ENCODE measurements at places on chromosomes 2 and 18.

DNA sequence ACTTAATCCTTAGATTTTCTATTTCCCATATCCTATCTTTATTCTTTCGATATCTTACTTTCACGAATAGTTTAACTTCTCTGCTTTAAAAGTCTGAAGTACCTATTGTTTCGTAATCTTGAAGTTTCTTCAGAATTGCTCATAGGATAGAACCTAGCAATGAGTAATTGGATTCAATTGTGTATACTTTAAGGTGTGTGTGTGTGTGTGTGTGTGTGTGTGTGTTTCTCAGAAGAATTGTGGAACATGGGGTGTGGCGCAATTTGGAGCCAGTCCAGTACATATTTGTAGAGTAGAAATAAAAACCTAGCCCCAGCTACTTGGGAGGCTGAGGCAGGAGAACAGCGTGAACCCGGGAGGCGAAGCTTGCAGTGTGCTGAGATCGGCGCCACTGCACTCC, 897.6 kb downstream of the BCL11A start:
- DNase-seq: no peak

DNA sequence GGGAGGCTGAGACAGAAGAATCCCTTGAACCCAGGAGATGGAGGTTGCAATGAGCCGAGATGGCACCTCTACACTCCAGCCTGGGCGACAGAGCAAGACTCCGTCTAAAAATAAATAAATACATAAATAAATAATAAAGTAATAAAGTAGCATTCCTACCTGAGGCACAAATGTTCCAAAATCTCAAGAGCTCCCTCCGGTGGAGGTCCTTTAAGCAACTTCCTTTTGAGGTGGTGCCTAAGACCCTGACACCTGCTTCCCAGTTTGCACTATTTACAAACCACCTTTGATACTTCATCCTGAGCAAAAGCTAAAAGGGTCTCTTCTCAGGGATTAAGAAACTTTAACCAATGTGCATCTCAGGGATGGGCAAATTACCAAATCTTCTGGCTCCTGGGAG, 505.1 kb downstream of the CNTNAP5 start:
- DNase-seq: no peak

GRCh38 chr2:239236808-239237205, 164.0 kb downstream of the HDAC4 start:
- DNase-seq: no peak

- peak; percentile 81 for DNase-seq
Observed at GRCh38 chr2:178478439-178479274, at the start of gene FKBP7. Gene FKBP7 (minus strand): TSS chr2:178478600. CDS start chr2:178478499, 101 bp downstream.

DNA sequence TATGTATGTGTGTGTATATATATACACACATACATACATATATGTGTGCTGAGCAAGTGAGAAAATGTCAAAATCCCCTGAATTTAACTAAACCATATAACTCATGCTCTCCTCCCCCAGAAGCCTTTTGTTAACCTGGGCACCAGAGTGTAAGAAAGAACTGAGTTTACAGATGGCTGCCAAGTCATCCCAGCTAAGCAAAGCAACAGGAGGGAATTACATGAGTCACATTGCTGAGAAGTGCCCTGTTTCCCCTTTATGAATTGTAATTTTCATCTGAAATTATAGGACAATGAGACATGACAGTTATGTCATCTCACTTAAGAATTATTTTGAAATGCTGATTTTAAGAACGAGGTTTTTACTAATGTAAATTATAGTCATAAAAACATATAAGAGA, 29.9 kb downstream of the SCN7A start:
- DNase-seq: peak; percentile 23

GRCh38 chr2:241976296-241976695, 106.8 kb downstream of the RTP5 start:
- no peak for DNase-seq

All from kidney capillary endothelial cell (primary cell).